ENCODE measurements at places on chromosomes 5 and 9. TPM values are rescaled to one million over a fixed set of nuclear protein-coding genes. Genes with fewer than 3 reads are reported as not detected.
A peak's percentile ranks its signal among the peaks of the same experiment; 100 is the strongest.

The PCDH1 gene
- 0.87 TPM for total RNA-seq

GRCh38 chr9:127053057-127053821 lies 69.2 kb downstream of the ANGPTL2 start:
- no peak overlapping the region for H3K4me3 ChIP-seq
- H3K27ac ChIP-seq: no peak overlapping the region
- H3K4me1 ChIP-seq: peaks cover 12% of the 10 kb centered on the region
- peaks cover 3% of the 10 kb centered on the region for H3K36me3 ChIP-seq
- DNase-seq: no peak
- H3K27me3 ChIP-seq: no peaks in the 10 kb centered on the region

DNA sequence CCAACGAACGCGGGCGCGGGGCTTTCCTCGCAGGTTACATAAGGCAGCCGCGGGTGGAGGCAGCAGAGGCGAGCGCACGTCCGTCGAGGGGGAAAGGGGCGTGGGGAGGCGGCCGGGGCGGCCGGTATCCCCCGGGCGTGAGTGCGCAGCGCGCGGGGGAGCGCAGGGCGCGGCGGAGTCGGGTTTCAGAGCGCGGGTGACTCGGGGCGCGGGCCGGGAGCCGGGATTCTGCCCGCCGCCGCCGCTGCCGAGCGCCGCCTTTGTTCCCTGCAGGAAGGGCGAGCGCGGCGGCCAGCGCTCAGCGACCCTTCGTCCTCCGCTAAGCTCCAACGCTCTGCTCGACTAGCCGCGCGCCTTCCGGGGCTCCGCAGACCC lies at the start of gene COL15A1:
Gene COL15A1, plus strand, starts transcription at position 226 of the 375 bp plus-strand sequence. CDS start 155 bp downstream, outside the sequence.
- peak within 1 kb of the TSS; percentile 32 for H3K4me3 ChIP-seq
- no peak within 1 kb of the TSS for H3K27ac ChIP-seq
- peaks cover 51% of the 10 kb centered on the region for H3K27me3 ChIP-seq
- no peak for DNase-seq
- H3K36me3 ChIP-seq: no peaks in the 10 kb centered on the region

The FBXW11 gene
- 52.6 TPM for total RNA-seq

GRCh38 chr5:65451436-65451835 lies 30.3 kb downstream of the ADAMTS6 start:
- H3K4me3 ChIP-seq: no peak overlapping the region
- H3K36me3 ChIP-seq: no peaks in the 10 kb centered on the region
- no peaks in the 10 kb centered on the region for H3K27me3 ChIP-seq

DNA sequence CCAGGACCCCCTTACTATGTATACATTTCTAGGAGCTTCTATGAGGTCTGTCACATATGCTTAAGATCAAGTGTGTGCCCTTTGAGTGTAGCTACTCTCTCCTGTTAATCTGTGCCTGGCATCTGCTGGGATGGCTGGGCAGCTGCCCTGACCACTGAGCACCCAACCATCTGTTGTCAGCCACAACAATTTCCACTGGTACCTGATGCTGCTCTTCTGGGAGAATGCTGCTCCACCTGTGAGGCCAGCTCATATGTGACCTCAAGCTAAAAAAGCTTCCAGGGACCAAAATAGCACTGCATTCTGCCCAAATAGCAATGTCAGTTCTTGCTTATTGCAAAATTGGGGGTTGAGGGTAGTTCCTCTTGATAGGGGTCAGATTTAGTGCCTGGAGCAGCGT lies 595.6 kb downstream of the RAB3C start:
- H3K27me3 ChIP-seq: no peaks in the 10 kb centered on the region
- no peak for DNase-seq
- no peak overlapping the region for H3K4me3 ChIP-seq
- H3K27ac ChIP-seq: no peak overlapping the region

DNA sequence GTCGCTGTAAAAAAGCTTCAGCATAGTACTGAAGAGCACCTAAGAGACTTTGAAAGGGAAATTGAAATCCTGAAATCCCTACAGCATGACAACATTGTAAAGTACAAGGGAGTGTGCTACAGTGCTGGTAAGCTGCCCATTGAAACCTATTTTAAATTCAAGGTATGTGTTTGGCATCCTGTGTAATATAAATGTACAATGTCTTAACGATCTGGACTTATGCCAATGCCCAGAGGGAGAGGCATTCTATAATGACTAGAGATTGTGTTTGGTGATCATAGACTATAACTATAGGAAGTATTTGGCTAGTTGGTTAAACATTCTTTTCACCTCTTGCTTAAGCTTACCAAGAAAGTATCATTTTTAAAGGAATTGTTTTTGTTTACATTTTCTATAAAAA lies 95.7 kb downstream of the INSL6 start:
- H3K36me3 ChIP-seq: peaks cover 34% of the 10 kb centered on the region
- no peak overlapping the region for H3K27ac ChIP-seq
- DNase-seq: no peak
- no peaks in the 10 kb centered on the region for H3K4me1 ChIP-seq
- H3K27me3 ChIP-seq: no peaks in the 10 kb centered on the region

- no peak for DNase-seq
- H3K4me1 ChIP-seq: no peaks in the 10 kb centered on the region
- no peak overlapping the region for H3K27ac ChIP-seq
- H3K36me3 ChIP-seq: no peaks in the 10 kb centered on the region
- no peaks in the 10 kb centered on the region for H3K27me3 ChIP-seq
- H3K4me3 ChIP-seq: no peak overlapping the region
Measured at GRCh38 chr5:137794863-137795262, 40.7 kb upstream of the HNRNPA0 start.

The F12 gene
- 7.9 TPM for total RNA-seq

GRCh38 chr9:96232539-96233241 lies 69.3 kb downstream of the HSD17B3 start:
- DNase-seq: peak; percentile 56
- peaks cover 6% of the 10 kb centered on the region for H3K36me3 ChIP-seq
- no peaks in the 10 kb centered on the region for H3K4me1 ChIP-seq

- peaks cover 24% of the 10 kb centered on the region for H3K36me3 ChIP-seq
- peaks cover 41% of the 10 kb centered on the region for H3K4me1 ChIP-seq
- DNase-seq: no peak
Measured at GRCh38 chr5:121962958-121963357, 1.2 kb downstream of the SRFBP1 start.

The NEUROG1 gene
- not detected for total RNA-seq

GRCh38 chr5:161549106-161549505 lies 2.6 kb upstream of the GABRB2 start:
- DNase-seq: no peak
- no peaks in the 10 kb centered on the region for H3K36me3 ChIP-seq
- H3K4me1 ChIP-seq: peaks cover 9% of the 10 kb centered on the region
- H3K27me3 ChIP-seq: peaks cover 52% of the 10 kb centered on the region

GRCh38 chr9:137044037-137044436 lies 1.9 kb downstream of the NPDC1 start:
- no peak overlapping the region for H3K4me3 ChIP-seq
- DNase-seq: no peak
- H3K27me3 ChIP-seq: peaks cover 30% of the 10 kb centered on the region

GRCh38 chr5:112385969-112386368 lies 33.1 kb downstream of the EPB41L4A start:
- H3K4me3 ChIP-seq: no peak overlapping the region
- no peak for DNase-seq
- H3K4me1 ChIP-seq: no peaks in the 10 kb centered on the region
- no peak overlapping the region for H3K27ac ChIP-seq

The TMEM174 gene
- total RNA-seq: not detected

GRCh38 chr5:14672484-14673394 lies 8.2 kb downstream of the OTULIN start:
- H3K4me3 ChIP-seq: peak overlapping the region; percentile 63
- H3K27me3 ChIP-seq: no peaks in the 10 kb centered on the region
- peaks cover 87% of the 10 kb centered on the region for H3K4me1 ChIP-seq
- no peak for DNase-seq

GRCh38 chr5:65928322-65928752 lies 2.0 kb downstream of the ERBIN start:
- peaks cover 11% of the 10 kb centered on the region for H3K36me3 ChIP-seq
- DNase-seq: no peak
- peaks cover 43% of the 10 kb centered on the region for H3K4me1 ChIP-seq
- H3K27ac ChIP-seq: peak overlapping the region; percentile 97
- H3K4me3 ChIP-seq: peak overlapping the region; percentile 92

GRCh38 chr9:88745276-88746001 lies 210.5 kb downstream of the NXNL2 start:
- no peak overlapping the region for H3K4me3 ChIP-seq
- DNase-seq: no peak
- peaks cover 11% of the 10 kb centered on the region for H3K27me3 ChIP-seq
- no peak overlapping the region for H3K27ac ChIP-seq
- no peaks in the 10 kb centered on the region for H3K4me1 ChIP-seq
- no peaks in the 10 kb centered on the region for H3K36me3 ChIP-seq

The ROR2 gene
- total RNA-seq: not detected

DNA sequence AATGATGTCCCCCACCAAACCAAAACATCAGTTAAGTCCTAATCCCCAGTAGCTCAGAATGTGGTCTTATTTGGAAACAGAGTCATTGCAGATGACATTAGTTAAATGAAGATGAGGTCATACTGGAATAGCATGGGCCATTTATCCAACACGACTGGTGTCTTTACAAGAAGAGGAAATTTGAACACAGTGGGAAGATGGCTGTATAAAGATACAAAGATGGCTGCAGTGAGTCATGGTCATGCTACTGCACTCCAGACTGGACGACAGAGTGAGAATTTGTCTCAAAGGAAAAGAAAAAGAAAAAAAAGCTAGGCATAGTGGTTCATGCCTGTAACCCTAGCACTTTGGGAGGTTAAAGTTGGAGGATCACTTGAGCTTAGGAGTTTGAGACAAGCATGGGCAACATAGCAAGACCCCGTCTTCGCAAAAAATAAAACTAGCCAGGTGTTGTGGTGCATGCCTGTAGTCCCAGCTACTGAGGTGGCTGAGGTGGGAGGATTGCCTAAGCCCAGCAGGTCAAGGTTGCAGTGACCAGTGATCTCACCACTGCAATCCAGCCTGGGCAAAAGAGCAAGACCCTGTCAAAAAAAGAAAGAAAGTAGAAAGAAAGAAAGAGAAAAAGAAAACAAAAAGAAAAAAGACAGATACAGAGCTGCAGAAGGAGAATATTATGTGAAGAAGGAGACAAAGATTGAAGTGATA lies 130.0 kb upstream of the CDKN2B start:
- H3K4me1 ChIP-seq: no peaks in the 10 kb centered on the region
- peaks cover 19% of the 10 kb centered on the region for H3K27me3 ChIP-seq
- H3K4me3 ChIP-seq: no peak overlapping the region

DNA sequence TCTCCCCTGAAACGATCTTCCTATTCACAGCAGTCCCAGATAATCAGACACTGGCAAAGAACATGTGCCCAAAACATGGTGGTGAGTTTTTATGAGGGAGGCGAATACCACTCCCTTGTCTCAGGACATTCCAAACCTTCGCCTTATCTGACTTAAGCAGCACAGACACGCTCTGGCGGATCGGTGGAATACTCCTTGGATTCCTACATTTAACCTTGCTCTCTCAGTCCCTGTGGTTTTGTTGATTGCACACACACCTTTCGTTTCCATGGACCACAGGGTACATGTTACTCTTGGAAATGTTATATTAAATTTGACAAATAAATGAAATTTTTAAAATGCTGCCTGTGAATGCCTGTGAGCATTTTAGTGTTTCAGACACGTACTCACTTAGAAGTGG lies 87.8 kb upstream of the CPEB4 start:
- H3K4me3 ChIP-seq: no peak overlapping the region
- H3K27me3 ChIP-seq: no peaks in the 10 kb centered on the region
- H3K27ac ChIP-seq: no peak overlapping the region
- no peaks in the 10 kb centered on the region for H3K4me1 ChIP-seq

The C5orf34 gene
- 10.5 TPM for total RNA-seq

DNA sequence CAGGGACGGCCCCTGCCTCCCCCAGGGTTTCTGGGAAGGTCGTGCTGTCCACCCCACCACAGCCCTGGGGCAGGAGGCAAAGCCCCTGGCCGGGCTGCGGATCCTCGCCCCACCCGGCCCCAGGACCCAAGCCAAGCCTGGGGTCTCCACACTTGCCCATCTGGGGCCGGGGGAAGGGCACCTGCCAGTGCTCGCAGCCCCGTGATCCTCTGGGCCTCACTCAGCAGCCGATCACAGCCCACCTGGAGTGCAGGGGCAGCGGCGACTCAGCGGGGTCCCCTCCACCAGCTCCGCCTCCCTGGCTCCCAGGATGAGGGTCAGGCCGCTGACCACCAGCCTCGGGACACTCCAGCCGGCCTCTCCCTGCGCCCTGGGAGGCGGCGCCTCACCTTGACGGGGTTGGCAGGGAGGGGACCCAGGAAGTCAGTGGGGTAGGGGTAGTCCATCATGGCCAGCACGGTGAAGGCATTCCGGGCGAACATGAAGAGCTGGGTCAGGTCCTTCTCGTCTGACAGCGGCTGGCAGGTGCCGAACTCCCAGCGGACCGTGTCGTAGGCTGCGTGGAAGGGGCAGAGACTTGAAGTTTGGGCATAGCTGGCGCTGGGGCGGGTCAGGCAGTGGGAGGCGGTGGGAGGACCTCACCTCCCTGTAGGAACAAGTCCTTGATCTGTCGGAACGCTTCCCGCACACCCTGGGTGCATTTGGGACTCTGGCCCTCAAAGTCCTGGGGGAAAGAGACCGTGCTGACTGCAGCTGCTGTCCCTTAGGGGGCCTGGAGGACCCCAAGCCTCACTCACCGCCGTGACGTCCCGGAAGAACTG lies 1.8 kb downstream of the DPP7 start:
- peaks cover 5% of the 10 kb centered on the region for H3K4me1 ChIP-seq
- peak overlapping the region; percentile 75 for H3K4me3 ChIP-seq
- no peak for DNase-seq

The IRGM gene
- 2.4 TPM for total RNA-seq

DNA sequence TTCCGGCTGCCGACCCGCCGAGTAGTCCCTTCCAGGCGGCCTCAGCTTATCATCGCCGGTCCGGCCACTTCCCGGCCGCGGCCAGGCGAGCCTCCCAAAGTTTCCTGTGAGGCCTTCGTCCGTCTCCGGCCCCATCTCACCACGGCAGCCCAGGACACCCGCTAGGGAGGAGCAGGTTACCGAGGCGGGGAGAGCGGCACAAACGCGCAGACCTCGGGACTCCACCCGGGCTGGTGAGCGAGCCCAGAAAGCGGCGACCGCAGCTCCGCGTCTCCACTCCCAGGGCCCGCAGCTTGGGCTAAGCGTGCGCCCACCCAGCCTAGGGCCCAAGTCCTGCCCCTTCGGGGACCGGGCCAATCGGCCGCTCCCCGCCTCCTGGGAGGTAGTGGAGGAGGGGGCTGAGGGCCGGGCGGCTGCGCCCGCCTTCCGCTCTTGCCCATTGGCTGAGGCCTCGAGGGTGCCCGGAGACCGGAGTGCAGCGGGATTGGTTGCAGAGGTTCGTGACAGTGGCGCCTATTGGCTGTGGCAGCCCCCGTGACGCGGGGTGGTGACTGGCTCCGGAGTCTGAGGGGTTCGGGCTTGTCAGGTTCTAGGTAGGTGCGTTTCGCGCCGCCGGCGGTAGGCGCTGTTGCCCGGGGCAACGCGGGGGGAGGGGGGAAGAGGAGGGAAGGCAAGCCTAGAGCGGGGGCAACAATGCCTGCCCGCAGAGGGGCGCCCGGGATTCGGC lies 867 bp downstream of the FER start:
- no peaks in the 10 kb centered on the region for H3K36me3 ChIP-seq
- peaks cover 21% of the 10 kb centered on the region for H3K4me1 ChIP-seq
- H3K27me3 ChIP-seq: peaks cover 3% of the 10 kb centered on the region

The MSX2 gene
- not detected for total RNA-seq

The SPINK13 gene
- not detected for total RNA-seq

The PLEKHG4B gene
- total RNA-seq: not detected

GRCh38 chr9:129834489-129835127 lies 467 bp downstream of the C9orf78 start:
- H3K4me1 ChIP-seq: peaks cover 49% of the 10 kb centered on the region
- no peaks in the 10 kb centered on the region for H3K27me3 ChIP-seq
- H3K4me3 ChIP-seq: peak overlapping the region; percentile 85
- DNase-seq: peak; percentile 60
- peaks cover 46% of the 10 kb centered on the region for H3K36me3 ChIP-seq
- peak overlapping the region; percentile 92 for H3K27ac ChIP-seq

The SLIT3 gene
- 0.74 TPM for total RNA-seq
